Stimulated activated CD8-positive, alpha-beta memory T cell treated with anti-CD3 and anti-CD28 coated beads, Interleukin-4, amount 100 ng/mL, for 4 hours (primary cell): ENCODE measurements at places on chromosomes 11 and 22.

DNA sequence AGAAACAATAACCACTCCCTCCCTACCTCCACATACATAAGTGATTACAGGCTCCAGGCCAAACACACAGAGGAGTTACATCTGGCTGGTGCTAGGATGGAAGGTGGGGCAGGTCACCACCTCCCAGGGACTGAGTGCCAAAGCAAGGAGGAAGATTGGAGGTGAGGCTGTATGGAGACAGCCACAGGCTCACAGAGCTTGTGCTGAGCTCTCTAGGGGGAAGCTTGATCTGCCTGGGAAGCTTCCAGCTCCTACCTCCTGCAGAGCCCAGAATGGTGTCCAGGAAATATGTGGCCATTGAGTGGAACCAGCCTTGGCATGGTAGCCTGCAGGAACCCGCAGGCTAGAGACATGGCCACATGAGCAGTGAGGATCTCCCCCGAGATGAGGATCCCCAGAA is 3.6 kb upstream of the MED15 start:
- DNase-seq, result no peak

DNA sequence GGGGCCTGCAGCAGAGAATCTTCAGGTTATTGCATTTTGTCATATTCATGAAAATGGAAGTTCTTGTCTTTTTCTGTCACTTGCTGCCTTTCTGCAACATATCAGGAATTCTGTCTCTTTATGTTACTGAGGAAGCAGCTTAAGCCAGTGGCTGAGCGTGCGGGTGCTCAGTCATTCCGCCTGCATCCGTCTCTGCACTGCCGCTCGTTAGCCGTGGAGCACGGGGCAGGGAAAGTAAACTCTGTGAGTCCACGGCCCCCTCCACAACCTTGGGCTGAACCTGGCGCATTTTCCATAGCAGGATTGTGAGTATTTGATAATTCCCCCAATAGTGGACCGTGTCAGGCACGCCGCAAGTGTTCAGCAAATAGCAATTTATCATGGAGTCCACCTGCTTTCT is 1007.7 kb downstream of the BRD1 start:
- DNase-seq, result no peak

- no peak for DNase-seq
Observed at GRCh38 chr11:66281776-66282467, 3.9 kb downstream of the CNIH2 start.

DNA sequence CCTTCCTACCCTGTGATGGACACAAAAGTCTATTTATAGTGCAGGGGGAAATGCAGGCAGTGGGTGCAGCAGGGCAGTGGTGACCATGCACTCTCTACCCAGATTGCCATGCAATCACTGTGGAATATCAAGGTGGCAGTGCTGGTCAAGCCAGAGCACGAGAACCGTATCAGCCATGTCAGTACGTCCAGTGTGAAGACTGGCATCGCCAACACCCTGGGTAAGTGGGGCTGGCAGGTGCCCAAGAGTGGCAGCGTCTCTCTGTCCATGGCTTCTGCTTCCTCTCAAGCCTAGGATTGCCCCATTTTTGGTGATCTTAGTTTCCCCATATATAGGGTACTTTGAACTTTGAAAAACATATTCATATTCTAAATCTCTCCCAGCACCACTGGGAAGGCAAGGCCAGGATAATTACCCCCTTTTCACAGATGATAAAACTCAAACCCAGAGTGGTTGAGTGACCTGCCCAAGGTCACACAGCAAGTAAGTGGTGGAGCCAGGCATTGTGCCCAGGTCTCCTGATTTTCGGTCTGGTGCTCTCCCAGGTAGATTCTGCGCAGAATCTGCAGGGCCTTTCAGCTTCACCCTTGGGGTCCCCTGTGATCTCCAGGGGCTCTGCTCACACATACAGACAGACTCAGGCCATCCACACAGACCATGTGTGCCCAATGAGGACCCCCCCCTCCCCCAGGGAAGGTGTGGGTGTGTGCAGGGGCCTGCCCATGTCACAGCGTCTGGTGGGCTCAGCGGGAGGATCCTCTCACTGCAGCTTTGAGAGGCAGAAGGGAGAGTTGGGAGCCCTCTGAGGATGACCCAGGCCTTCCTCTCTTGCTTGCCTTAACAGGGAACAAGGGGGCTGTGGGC is 7.1 kb downstream of the INPPL1 start:
- DNase-seq, result no peak

DNA sequence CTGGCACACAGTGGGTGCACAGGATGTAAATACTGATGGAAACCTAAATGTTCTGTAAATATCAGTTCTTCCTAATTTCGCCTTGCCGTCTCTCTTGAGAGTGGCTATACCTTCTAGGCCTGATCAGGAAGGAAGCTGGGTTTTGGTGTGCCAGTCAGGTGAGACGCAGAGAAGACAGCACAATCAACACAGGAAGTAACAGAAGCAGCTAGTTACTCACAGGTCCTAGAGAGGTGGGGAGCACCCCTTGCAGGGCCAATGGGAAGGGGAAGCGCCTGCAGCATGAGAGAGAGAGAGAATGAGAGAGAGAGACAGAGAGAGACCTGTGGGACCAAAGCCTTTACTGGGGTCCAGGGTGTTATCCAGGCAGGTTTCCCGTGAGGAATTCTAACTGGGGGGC is 80.8 kb downstream of the FBLN1 start:
- DNase-seq, result no peak

- no peak for DNase-seq
Observed at GRCh38 chr22:21936151-21936775, 16.4 kb downstream of the PPM1F start.

GRCh38 chr11:45238724-45239123 is 47.4 kb downstream of the SYT13 start:
- DNase-seq, result no peak

- DNase-seq, result no peak
Observed at GRCh38 chr11:107591378-107592230, 657 bp downstream of the ELMOD1 start.
